ENCODE measurements at places on chromosomes 7 and 10. TPM values are rescaled to one million over a fixed set of nuclear protein-coding genes. Genes with fewer than 3 reads are reported as not detected.

USP6NL gene
- total RNA-seq = 15.6 TPM

GRCh38 chr7:158680754-158681153 lies 23.9 kb downstream of the NCAPG2 start:
- no peak for DNase-seq
- H3K36me3 ChIP-seq = no peaks in the 10 kb centered on the region
- H3K27me3 ChIP-seq = no peaks in the 10 kb centered on the region
- no peak overlapping the region for H3K4me3 ChIP-seq
- no peak overlapping the region for H3K27ac ChIP-seq
- no peaks in the 10 kb centered on the region for H3K4me1 ChIP-seq

- H3K36me3 ChIP-seq = no peaks in the 10 kb centered on the region
- no peaks in the 10 kb centered on the region for H3K27me3 ChIP-seq
- DNase-seq = no peak
- no peak overlapping the region for H3K4me3 ChIP-seq
- H3K4me1 ChIP-seq = peaks cover 23% of the 10 kb centered on the region
These were observed 79.2 kb downstream of the ZMIZ1 start for GRCh38 chr10:79147796-79148451.

DNA sequence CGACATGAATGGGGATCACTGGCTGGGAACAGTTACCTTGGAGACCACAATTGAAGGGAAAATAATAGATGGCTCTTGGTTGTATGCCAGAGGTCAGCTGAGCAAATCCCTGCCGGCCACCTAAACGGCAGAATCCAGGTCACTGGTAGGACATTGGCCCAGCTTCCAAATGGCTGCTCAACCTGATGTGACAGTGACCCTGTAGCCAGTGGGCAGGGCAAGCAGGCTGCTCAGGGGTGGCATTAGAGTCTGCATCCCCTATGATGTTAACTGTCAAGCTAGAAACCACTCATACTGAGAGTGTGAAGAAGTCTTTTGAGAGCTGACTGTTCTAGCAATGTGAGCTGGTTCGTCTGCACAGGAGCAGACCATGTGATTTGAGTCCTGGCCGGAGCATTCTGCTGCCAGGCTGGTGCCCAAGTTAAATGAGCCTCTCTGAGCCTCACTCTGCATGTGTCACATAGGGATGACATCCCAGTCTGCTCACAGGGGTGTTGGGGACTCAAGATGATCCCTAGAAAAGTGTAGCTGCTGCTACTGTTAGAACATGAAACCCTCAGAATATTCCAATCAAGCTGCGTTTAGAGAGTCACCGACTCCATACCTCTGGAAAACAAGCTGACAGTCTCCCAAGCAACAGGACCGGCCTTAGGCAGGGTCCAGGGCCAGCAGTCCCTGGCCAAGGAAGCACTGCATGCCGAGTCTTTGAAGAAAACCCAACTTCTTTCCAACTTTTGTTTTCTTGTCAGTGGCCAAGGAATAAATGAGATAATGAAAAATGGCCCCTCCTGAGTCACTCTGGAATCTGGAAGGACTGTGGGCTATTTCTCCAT lies 69.7 kb downstream of the VWA2 start:
- H3K36me3 ChIP-seq = no peaks in the 10 kb centered on the region
- H3K27ac ChIP-seq = peak overlapping the region; percentile 3
- no peak overlapping the region for H3K4me3 ChIP-seq
- H3K27me3 ChIP-seq = no peaks in the 10 kb centered on the region

DNA sequence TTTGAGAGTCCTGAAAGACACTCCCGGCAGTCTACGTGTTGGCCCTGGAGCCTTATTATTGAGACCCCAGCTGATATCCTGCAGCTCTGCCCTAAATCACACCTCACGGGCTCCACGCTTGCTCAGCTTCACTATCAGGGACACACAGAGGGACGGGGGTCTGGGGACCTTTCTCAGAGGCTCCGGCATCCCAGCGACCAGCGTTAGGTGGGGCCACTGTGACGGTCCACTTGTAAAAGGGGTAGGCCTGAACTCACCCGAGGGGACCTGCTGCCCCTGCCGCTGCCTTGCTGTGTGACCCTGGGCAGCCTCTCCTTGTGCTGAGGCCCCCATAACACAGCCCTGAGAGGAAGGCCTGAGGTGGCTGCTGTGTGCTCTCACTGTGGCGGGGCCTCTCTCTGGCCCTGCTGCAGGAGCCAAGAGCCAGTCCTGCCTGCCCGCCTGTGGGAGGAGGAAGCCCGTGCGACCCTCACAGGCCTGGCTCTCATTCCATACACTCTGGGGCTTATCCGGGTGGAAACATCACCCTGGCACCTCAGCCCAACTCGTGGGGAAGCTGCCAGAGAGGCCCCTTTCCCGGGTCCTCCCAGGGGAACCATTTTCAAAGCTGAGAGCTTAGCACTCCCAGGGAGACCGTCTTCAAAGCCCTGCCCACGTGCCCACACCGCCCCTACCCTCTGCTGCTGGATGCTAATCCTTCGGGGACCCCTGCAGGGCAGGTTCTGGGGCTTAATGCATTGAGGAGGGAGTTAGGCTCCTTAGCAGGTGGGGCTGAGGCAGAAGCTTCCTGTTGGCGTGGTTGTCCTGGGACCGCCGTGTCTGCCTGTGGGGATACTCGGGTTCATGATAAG lies 21.7 kb downstream of the AQP1 start:
- H3K27ac ChIP-seq = no peak overlapping the region
- no peaks in the 10 kb centered on the region for H3K36me3 ChIP-seq
- DNase-seq = no peak
- H3K4me3 ChIP-seq = no peak overlapping the region
- no peaks in the 10 kb centered on the region for H3K27me3 ChIP-seq

GRB10 gene
- 35.9 TPM for total RNA-seq

- no peaks in the 10 kb centered on the region for H3K36me3 ChIP-seq
- H3K27ac ChIP-seq = no peak overlapping the region
- no peaks in the 10 kb centered on the region for H3K4me1 ChIP-seq
These were observed 12.2 kb upstream of the RSBN1L start for GRCh38 chr7:77684030-77684429.

DNA sequence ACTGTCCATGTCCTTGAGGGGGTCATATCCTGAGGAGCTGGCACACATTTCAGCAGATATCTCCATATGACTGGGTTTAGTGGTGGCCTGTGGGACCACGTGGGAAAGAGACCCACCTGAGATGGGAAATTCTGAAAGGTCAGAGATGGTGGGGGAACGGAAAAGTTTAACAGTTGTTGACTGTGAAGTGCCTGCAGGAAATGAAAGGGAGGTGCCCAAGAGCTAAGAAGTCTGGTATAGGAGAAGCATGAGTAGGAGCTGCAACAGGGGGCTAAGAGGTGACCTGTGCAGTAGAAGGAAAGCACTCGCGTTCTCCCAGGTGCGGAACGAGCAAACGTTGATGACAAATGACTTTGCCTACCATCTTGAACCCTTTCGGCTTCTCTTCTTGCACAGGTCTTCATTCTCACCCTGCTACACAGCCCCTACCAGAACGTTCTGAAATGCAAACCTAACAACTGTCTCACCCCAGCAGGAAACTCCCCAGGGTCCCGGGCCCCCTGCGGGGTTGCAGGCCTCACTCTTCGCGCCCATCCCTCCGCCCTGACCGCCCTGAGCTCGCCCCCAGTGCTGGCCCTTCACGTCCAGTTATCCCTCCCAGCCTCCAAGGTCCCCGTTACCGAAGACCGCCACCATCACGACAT lies 9.8 kb upstream of the FXYD4 start:
- no peak overlapping the region for H3K27ac ChIP-seq
- DNase-seq = no peak
- no peaks in the 10 kb centered on the region for H3K4me1 ChIP-seq
- no peaks in the 10 kb centered on the region for H3K36me3 ChIP-seq
- peak overlapping the region; percentile 33 for H3K4me3 ChIP-seq

- no peak overlapping the region for H3K27ac ChIP-seq
- H3K4me3 ChIP-seq = no peak overlapping the region
- H3K27me3 ChIP-seq = no peaks in the 10 kb centered on the region
- H3K4me1 ChIP-seq = no peaks in the 10 kb centered on the region
These were observed 26.0 kb downstream of the DUSP5 start for GRCh38 chr10:110523736-110524135.

DNA sequence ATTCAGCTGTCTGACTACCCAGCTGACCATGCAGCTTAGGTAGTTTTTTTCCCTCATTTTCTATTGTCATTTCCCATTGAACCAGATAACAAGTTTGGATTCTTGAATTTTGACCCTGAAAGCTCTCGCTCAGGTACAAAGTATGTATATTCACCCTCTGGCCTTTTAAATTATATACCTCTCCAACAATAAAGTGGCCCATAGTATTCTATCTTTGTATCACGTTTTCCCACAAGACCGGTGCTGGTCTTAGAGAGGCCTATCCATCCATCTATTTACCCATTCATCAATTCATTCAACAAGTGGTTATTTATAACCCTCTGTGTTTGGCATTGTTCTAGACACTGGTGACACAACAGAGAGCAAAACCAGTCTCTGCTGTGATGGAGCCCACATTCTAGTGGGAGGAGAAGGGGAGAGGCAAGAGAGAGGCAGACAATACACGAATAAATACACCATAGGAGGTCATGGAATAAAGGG lies 35.2 kb upstream of the NPSR1 start:
- no peaks in the 10 kb centered on the region for H3K27me3 ChIP-seq
- no peak overlapping the region for H3K27ac ChIP-seq
- no peak for DNase-seq

GRCh38 chr7:112025556-112025955 lies 180.6 kb downstream of the DOCK4 start:
- no peak overlapping the region for H3K4me3 ChIP-seq
- no peaks in the 10 kb centered on the region for H3K4me1 ChIP-seq
- H3K36me3 ChIP-seq = no peaks in the 10 kb centered on the region
- H3K27me3 ChIP-seq = no peaks in the 10 kb centered on the region

DNA sequence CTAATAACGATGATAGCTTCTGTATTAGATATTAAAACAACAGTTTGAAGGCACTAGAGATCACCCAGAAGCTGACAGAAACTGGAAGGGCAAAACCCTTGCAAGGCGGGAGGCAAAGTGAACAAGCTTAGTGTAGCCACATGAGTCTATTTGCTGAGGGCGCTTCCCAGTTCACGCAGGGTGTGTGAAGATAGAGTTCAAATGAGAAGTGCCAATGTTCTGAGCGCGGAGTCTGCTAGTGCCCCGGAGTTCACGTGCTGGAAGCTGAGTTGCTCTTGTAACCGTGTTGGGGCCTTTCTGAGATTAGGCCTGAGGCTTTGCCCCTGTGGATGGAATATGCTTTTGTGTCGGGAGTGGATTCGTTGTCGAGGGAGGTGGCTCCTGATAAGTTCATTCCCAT lies 16.6 kb upstream of the GTPBP4 start:
- H3K4me3 ChIP-seq = no peak overlapping the region
- no peak for DNase-seq
- no peaks in the 10 kb centered on the region for H3K27me3 ChIP-seq
- no peaks in the 10 kb centered on the region for H3K4me1 ChIP-seq
- H3K36me3 ChIP-seq = no peaks in the 10 kb centered on the region

- peak overlapping the region; percentile 40 for H3K27ac ChIP-seq
- no peaks in the 10 kb centered on the region for H3K27me3 ChIP-seq
- H3K4me1 ChIP-seq = peaks cover 3% of the 10 kb centered on the region
- no peaks in the 10 kb centered on the region for H3K36me3 ChIP-seq
- no peak for DNase-seq
These were observed 26.7 kb downstream of the VCL start for GRCh38 chr10:74024600-74024999.

ANXA8L1 gene
- total RNA-seq = not detected

DNA sequence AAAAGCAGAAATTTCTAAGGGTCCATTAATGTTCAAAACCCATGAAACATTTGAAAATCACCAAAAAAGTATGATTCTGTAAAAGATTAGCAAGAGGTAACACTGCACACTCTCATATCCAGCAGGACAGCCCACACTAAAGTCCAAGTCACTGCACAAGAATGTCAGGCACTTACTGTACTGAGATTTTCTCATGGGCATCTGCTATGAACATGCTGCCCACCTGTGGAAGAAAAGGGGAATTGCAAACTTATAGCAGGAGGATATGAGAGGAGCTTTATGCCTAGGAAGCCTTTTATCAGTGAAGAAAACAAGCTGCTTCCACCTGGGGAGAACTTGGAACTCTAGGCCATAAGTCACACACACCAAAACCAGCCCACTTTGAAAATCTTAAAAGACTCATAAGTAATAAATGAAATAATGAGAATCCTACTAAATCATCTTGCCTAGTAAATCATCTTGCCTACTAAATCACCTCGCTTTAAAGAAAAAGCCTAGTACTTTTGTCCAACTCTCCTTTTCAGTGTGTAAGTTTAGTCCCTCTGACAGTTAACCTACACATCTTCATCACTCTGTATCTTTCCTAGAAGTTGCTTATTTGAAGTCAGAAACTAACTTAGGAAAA lies 46.1 kb downstream of the ARMH3 start:
- no peaks in the 10 kb centered on the region for H3K36me3 ChIP-seq
- peak; percentile 61 for DNase-seq
- no peaks in the 10 kb centered on the region for H3K27me3 ChIP-seq
- H3K27ac ChIP-seq = no peak overlapping the region

DNA sequence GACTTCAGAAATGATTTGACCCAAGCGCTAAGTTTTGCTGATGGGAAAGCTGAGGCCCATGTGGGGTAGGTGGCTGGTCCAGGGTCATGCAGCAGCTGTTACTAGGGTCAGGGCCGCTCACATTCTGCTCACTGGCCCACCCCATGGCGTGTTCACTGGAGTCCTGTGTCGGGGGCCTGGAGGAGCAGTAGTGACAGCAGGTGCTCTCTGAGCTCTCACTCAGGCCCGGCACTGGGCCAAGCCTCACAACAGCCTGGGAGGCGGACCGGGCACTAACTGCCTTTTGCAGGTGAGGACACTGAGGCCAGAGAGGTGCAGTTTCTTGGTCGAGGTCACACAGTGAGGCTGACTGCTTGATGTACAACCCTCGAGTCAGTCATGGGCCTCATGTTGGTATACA lies 82.7 kb downstream of the GLRX3 start:
- H3K4me1 ChIP-seq = no peaks in the 10 kb centered on the region
- no peaks in the 10 kb centered on the region for H3K27me3 ChIP-seq
- DNase-seq = no peak
- H3K4me3 ChIP-seq = no peak overlapping the region
- no peak overlapping the region for H3K27ac ChIP-seq

- no peak overlapping the region for H3K4me3 ChIP-seq
- H3K27ac ChIP-seq = no peak overlapping the region
- H3K27me3 ChIP-seq = no peaks in the 10 kb centered on the region
- H3K4me1 ChIP-seq = no peaks in the 10 kb centered on the region
- H3K36me3 ChIP-seq = no peaks in the 10 kb centered on the region
These were observed 152.9 kb downstream of the SNX10 start for GRCh38 chr7:26444555-26444954.

OR2A12 gene
- total RNA-seq = not detected

DNA sequence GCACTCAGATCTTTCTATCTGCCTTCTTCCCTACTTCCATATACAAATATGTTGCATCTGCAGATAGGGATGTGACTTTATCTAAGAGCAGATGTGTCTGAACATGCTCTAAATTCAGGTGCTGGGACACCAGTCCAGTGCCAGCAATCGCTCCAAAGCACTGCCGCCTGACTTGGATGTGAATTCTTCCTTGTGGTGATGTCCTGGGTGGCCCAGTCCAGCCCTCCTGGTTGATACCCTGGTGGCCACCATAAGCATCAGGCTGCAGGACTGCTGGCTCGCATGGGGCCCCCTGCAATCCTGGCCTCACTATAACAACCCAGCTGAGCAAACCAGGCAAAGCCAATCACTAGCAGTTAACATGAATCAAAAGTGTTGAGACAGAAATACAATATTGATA lies 149.2 kb upstream of the PDE1C start:
- no peak for DNase-seq
- H3K4me3 ChIP-seq = no peak overlapping the region
- H3K27me3 ChIP-seq = no peaks in the 10 kb centered on the region
- no peaks in the 10 kb centered on the region for H3K4me1 ChIP-seq
- H3K36me3 ChIP-seq = no peaks in the 10 kb centered on the region

- no peak overlapping the region for H3K4me3 ChIP-seq
- no peaks in the 10 kb centered on the region for H3K36me3 ChIP-seq
- DNase-seq = peak; percentile 47
- H3K4me1 ChIP-seq = no peaks in the 10 kb centered on the region
- no peaks in the 10 kb centered on the region for H3K27me3 ChIP-seq
These were observed 224.2 kb upstream of the AUTS2 start for GRCh38 chr7:69374044-69374425.

Measured in uterus (tissue), 4 donors.